ENCODE measurements at places on chromosomes 2 and 18. TPM values are rescaled to one million over a fixed set of nuclear protein-coding genes. Genes with fewer than 3 reads are reported as not detected.

DNA sequence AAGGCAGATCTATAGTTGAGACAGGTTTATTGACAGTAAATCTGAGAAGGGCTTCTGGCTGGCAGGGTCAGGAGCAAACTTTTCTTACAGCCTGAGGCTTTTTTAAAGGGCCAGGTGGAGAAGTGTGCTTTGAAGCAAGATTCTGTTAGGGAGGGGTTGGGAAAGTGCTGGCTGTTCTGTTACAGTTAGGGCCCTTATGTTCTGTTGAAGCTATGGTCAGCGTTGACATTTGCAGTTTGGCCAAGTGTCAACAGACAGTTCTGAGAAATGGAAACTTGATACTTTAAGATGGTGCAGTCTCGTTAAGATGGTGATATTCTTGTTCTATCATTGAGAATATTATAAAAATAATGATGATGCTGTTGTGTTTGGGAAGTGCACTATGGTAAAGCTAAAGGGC lies 154.2 kb downstream of the RDH14 start:
- DNase-seq: no peak

- DNase-seq: no peak
These were observed 126.2 kb downstream of the PDE1A start for GRCh38 chr2:182300608-182301007.

DNA sequence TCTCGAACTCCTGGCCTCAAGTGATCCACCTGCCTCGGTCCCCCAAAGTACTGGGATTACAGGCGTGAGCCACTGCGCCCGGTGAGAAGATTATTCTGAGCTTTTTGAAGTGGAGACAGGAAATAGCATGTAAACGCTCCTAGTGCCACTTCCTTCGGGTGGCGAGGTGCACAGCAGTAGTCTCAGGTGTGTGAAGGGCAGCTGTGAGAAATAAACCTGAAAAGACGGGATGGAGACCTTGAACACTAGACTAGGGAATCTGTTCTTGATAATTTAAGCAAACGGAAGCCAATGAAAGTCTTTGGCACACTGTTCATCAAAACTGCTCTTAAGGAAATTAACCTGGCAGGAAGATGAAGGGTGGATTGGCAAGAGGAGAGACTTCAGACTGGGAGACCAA lies 439 bp upstream of the PLEKHH2 start:
- DNase-seq: no peak

DNA sequence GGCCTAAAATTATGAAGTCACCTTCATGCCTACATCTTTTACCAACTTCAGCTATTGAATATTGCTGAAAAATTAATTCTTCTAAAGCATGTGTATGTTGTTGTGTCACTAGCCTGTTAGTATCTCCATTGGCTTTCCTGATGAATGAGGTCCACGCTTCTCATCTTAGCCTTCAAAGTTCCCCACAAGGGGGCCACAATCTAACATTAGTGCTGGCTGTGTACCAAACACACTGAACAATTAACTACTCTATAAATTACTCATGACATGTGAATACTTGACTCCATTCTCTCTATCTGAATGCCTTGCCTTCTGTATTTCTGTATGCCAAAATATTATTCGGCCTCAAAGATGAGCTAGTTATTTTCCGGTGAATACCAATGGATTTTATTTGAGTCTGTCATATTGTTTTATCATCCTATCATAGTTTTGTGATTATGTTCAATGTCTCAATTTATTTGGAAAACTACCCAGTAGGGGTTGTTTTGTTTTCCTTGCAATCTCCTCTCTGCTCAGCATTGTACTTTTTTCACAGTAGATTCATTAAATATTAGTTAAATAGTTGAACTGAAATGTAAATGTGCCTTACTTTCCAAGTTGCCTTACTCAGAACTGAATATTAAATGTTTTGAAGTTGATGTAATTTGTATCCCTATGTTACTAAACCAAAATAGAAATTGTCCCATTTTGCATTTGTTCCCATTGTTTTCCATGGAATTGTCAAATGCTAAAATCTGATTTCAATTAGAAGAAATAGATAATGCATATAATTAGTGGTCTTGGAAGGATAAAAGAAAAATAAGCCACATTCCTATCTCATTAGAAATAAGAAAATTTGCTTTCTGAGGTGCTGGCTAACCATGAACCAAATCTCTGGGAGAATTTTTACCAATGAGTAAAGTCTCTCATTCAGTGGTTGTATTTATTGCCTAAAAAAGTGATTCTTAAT lies 208.4 kb upstream of the COL3A1 start:
- no peak for DNase-seq

GRCh38 chr2:216339456-216340279 lies 32.6 kb downstream of the MARCHF4 start:
- no peak for DNase-seq

Gene LIMS3
- total RNA-seq: 1.6 TPM

Gene STARD6
- not detected for total RNA-seq

Gene MBD5
- total RNA-seq: 24.0 TPM

Data from breast epithelium (tissue), 4 donors.